ENCODE measurements at places on chromosomes 4 and X. TPM values are rescaled to one million over a fixed set of nuclear protein-coding genes. Genes with fewer than 3 reads are reported as not detected.

The SPATA18 gene
- 14.3 TPM for total RNA-seq

The SSX4B gene
- total RNA-seq = not detected

The SLC6A14 gene
- total RNA-seq = not detected

The SSX4 gene
- total RNA-seq = not detected

Measured in GM23248 (cell line).